ENCODE measurements at places on chromosomes 2 and 18.

DNA sequence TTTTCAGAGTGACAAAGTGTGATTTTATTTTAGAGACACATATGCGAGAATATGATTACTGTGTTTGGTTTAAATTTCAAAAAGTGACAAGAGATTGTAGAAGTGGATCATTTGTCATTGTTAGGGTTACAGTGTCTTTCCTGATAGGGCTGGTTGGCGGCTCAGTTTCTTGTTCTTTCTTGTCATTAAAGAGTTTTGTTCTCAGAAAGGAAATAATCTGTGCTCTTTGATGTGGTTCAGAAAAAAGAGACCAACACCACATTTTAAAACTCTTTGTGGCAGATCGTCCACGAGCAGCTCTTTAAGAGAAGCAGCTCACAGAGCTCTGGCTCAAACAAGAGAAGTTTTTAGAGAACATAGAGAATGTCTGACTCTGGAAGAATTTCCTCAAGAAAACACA, 45.6 kb upstream of the ZNF532 start:
- no peak for DNase-seq

- no peak for DNase-seq
Observed at GRCh38 chr2:20433946-20434553, 12.8 kb upstream of the RHOB start.

- DNase-seq: no peak
Observed at GRCh38 chr2:239719791-239720360, 305.3 kb downstream of the NDUFA10 start.

GRCh38 chr18:57570162-57570561, 16.3 kb downstream of the FECH start:
- DNase-seq: no peak

Data from T-helper 22 cell (primary cell).